ENCODE measurements at places on chromosomes 1 and 21. TPM values are rescaled to one million over a fixed set of nuclear protein-coding genes. Genes with fewer than 3 reads are reported as not detected.
A peak's percentile ranks its signal among the peaks of the same experiment; 100 is the strongest.

MRAP gene
- not detected for total RNA-seq

NHLH1 gene
- total RNA-seq, result 0.26 TPM

WDR26 gene
- 88.9 TPM for total RNA-seq

WDR3 gene
- total RNA-seq, result 27.5 TPM

ENAH gene
- total RNA-seq, result 167 TPM

LAPTM5 gene
- 5.0 TPM for total RNA-seq

NHLH2 gene
- not detected for total RNA-seq

LCK gene
- total RNA-seq, result 2.6 TPM

PPM1J gene
- total RNA-seq, result 6.0 TPM

OVAAL gene
- total RNA-seq, result not detected

TMEM81 gene
- total RNA-seq, result 5.4 TPM

MAP3K21 gene
- 18.3 TPM for total RNA-seq

MNDA gene
- not detected for total RNA-seq

- peaks cover 25% of the 10 kb centered on the region for H3K4me1 ChIP-seq
- no peak overlapping the region for H3K4me3 ChIP-seq
- no peak for DNase-seq
- no peak overlapping the region for H3K27ac ChIP-seq
Observed at GRCh38 chr1:61318319-61319125, 236.2 kb downstream of the NFIA start.

GRCh38 chr1:31502926-31503511, 73.3 kb upstream of the TINAGL1 start:
- H3K36me3 ChIP-seq, result no peaks in the 10 kb centered on the region
- no peak for DNase-seq
- no peak overlapping the region for H3K27ac ChIP-seq
- no peak overlapping the region for H3K4me3 ChIP-seq
- H3K4me1 ChIP-seq, result no peaks in the 10 kb centered on the region

GRCh38 chr1:2866422-2867086, 65.1 kb upstream of the TTC34 start:
- peaks cover 99% of the 10 kb centered on the region for H3K27me3 ChIP-seq
- no peak overlapping the region for H3K4me3 ChIP-seq
- H3K36me3 ChIP-seq, result no peaks in the 10 kb centered on the region
- no peaks in the 10 kb centered on the region for H3K4me1 ChIP-seq
- DNase-seq, result no peak

DNA sequence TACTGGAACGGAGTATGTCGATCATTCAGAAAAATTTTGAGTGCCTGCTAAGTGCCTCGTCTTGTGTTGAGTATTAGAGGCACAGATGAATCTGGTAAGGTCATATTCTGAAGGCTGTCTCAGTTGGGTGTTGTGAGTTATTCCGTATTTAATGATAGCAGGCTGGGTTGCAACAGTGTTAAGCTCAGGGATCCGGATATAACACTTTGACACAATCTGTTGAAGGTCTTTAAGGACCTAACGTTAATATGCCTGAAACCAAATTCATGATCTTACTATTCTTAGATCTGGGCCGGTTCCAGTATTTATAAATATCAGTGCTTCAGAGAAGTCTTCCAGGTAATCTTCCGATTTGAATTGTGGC, 555 bp downstream of the PRPF38A start:
- H3K27me3 ChIP-seq, result no peaks in the 10 kb centered on the region
- peaks cover 17% of the 10 kb centered on the region for H3K36me3 ChIP-seq
- peaks cover 22% of the 10 kb centered on the region for H3K4me1 ChIP-seq
- peak overlapping the region; percentile 78 for H3K4me3 ChIP-seq
- no peak for DNase-seq

- no peaks in the 10 kb centered on the region for H3K4me1 ChIP-seq
- no peaks in the 10 kb centered on the region for H3K36me3 ChIP-seq
- no peak for DNase-seq
- H3K27ac ChIP-seq, result no peak overlapping the region
- H3K4me3 ChIP-seq, result no peak overlapping the region
- H3K27me3 ChIP-seq, result no peaks in the 10 kb centered on the region
Observed at GRCh38 chr1:22903113-22903512, 69.6 kb downstream of the LACTBL1 start.

- no peaks in the 10 kb centered on the region for H3K27me3 ChIP-seq
- H3K4me3 ChIP-seq, result no peak overlapping the region
- no peak for DNase-seq
- H3K27ac ChIP-seq, result peak overlapping the region; percentile 54
- no peaks in the 10 kb centered on the region for H3K36me3 ChIP-seq
Observed at GRCh38 chr1:55466921-55467320, 251.8 kb upstream of the USP24 start.

DNA sequence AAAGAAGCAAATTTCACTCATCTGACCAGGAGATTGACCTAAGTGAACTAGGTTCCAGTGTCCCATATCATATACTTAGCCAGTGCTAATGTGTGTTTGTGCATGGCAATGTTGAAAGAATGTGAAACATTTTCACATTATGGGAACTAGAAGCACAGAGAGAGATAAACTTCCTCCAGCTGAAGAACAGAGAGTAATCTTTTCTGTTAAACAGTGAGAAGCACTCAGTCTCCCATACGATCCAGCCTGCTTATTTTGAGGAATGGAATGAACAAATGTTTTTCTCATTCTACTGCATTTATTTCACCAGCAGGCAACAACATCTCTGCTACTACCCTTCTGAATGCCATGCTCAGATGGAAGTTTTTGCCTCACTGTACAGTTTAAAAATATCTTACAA, 170.5 kb downstream of the TTLL7 start:
- H3K4me3 ChIP-seq, result no peak overlapping the region
- DNase-seq, result no peak
- H3K4me1 ChIP-seq, result no peaks in the 10 kb centered on the region
- no peaks in the 10 kb centered on the region for H3K36me3 ChIP-seq
- H3K27me3 ChIP-seq, result no peaks in the 10 kb centered on the region

GRCh38 chr1:109802136-109802900, 38.6 kb upstream of the EPS8L3 start:
- DNase-seq, result no peak
- no peak overlapping the region for H3K4me3 ChIP-seq
- no peaks in the 10 kb centered on the region for H3K27me3 ChIP-seq
- no peak overlapping the region for H3K27ac ChIP-seq
- 0 out of 2 replicates have a peak, but pooled peaks cover 8% of the 10 kb centered on the region for H3K4me1 ChIP-seq

GRCh38 chr1:205583461-205584130, 48.2 kb downstream of the ELK4 start:
- no peak overlapping the region for H3K4me3 ChIP-seq
- H3K36me3 ChIP-seq, result no peaks in the 10 kb centered on the region
- no peak for DNase-seq
- no peaks in the 10 kb centered on the region for H3K27me3 ChIP-seq
- H3K27ac ChIP-seq, result no peak overlapping the region
- H3K4me1 ChIP-seq, result peaks cover 49% of the 10 kb centered on the region

DNA sequence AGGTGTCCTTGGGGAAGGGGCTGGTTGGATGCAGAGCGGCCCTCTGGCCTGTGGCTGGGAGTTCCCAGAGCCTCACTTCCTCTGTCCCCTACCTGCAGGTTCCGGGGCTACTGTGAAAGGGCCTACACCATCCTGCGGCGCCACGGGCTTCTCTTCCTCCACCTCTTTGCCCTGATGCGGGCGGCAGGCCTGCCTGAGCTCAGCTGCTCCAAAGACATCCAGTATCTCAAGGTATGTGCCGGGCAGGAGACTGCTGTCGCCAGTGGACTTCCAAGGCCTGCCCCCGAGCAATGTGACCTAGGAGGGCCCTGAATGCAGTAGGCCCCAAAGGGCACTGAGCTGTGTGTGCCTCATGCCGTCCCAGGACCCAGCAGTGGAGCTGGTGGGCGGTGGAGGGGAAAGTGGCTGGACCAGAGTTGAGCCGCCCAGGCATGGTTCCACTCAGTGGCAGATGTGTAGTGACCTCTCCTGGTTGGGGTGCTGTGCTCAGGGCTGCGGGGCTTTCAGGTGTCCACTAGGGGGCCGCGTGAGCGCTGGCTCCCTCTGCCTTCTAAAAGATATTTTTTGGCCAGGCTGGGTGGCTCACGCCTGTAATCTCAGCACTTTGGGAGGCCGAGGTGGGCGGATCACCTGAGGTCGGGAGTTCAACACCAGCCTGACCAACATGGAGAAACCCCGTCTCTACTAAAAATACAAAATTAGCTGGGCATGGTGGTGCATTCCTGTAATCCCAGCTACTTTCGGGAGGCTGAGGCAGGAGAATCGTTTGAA, 73.4 kb downstream of the PIK3CD start:
- H3K4me3 ChIP-seq, result no peak overlapping the region
- DNase-seq, result peak; percentile 65
- H3K36me3 ChIP-seq, result no peaks in the 10 kb centered on the region
- no peak overlapping the region for H3K27ac ChIP-seq
- no peaks in the 10 kb centered on the region for H3K4me1 ChIP-seq

GRCh38 chr1:12799730-12800129, 8.5 kb downstream of the PRAMEF1 start:
- no peaks in the 10 kb centered on the region for H3K4me1 ChIP-seq
- no peaks in the 10 kb centered on the region for H3K36me3 ChIP-seq
- no peaks in the 10 kb centered on the region for H3K27me3 ChIP-seq
- H3K27ac ChIP-seq, result no peak overlapping the region
- H3K4me3 ChIP-seq, result no peak overlapping the region

GRCh38 chr1:60950224-60951063, 131.9 kb upstream of the NFIA start:
- H3K27me3 ChIP-seq, result no peaks in the 10 kb centered on the region
- H3K4me3 ChIP-seq, result no peak overlapping the region
- no peak overlapping the region for H3K27ac ChIP-seq
- H3K36me3 ChIP-seq, result no peaks in the 10 kb centered on the region

DNA sequence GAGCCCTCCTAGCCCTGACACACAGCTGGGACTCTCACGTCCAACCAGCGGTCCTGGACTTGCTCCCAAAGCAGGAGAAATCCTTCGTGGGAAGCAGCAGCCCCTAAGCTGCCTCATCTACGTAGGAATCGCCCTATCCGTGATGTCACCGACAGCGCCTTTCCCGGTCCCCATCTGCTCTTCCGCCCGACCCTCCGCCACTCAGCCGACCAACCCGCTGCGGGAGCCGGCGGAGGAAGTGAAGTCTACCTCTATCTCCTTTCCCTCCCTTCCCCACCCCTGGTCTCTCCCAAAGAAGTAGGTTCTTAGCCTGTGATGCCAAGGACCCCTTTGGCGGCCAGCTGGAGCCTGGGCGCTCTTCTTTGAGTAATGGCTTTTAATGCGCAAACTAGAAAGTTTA, 272.1 kb downstream of the FAM72C start:
- no peaks in the 10 kb centered on the region for H3K27me3 ChIP-seq
- no peak overlapping the region for H3K4me3 ChIP-seq
- no peak overlapping the region for H3K27ac ChIP-seq
- DNase-seq, result no peak
- H3K36me3 ChIP-seq, result no peaks in the 10 kb centered on the region

DNA sequence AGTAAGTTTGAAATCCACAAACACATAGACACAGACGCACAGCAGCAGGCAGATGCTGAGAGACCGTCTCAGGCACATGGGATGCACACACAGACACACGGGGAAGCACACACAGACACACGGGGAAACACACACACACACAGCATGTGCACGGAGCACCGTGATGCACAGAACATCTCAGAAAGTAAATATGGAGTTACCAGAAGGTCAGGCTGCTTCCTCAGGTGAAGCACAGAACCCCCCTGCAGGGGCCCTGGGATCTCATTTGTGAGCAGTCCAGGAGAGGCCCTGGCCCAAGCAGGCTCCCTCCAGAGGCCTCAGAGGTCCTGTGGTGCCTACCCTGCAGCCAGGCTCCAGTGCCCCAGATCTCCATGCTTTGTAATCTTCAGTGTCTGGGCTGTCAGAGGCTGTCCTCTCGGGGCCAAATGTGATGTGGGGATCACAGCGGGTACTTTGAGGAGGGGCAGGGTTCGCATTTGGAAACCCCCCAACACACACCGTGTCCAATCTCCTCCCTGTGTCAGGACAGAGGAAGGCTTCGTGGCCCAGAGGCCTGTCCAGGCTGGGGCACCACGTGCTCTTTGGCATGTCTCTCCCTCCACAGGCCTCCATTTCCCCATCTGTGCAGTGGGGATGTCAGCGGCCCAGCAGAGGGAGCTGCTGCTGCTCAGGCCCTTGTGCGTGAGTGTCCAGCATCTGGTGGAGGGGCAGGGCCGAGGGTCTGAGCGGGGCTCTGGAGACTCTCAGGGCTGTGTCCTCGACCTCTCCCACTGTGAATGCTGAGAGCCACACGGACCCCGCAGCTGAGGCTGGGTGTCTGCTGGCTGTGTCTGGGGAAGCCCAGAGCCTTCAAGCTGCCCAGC, 23.0 kb upstream of the PRSS38 start:
- no peaks in the 10 kb centered on the region for H3K36me3 ChIP-seq
- H3K4me3 ChIP-seq, result no peak overlapping the region
- peaks cover under 1% of the 10 kb centered on the region for H3K4me1 ChIP-seq

- no peak overlapping the region for H3K27ac ChIP-seq
- no peaks in the 10 kb centered on the region for H3K4me1 ChIP-seq
- no peaks in the 10 kb centered on the region for H3K36me3 ChIP-seq
- no peaks in the 10 kb centered on the region for H3K27me3 ChIP-seq
- DNase-seq, result no peak
Observed at GRCh38 chr1:59952065-59952464, 25.5 kb upstream of the CYP2J2 start.

DNA sequence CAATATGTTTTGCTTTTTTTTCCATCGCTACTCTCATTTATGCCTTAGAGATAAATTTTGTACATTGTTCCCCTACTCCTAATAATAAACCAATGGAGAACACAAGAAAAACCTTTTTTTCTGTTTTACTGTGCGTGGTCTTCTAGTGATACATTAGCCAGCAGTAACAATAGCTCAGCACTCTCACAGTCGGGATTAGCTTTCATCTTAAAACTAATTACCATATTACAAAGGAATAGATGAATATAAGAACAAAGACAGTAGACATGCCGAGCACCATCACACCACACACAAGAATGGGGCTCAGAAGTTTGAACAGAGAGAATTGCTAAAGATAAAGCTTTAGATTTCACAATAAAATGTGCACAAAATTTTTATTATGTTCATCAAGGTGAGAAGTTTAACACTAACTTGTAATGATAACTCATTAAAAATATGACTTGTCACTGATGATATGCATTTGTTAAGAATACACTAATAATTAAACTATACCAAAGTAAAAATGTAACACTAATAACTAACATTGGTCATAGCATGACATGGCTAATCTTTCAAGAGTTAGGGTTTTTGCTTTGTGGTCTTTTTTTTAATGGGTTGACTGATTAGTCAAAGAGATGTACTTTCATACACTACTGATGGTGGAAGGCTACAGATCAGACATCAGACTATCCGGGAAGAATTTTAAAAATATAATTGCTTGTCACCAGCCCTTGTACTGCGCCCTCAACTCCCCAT, 61.8 kb downstream of the EXTL2 start:
- DNase-seq, result no peak
- no peaks in the 10 kb centered on the region for H3K27me3 ChIP-seq
- H3K4me3 ChIP-seq, result no peak overlapping the region
- H3K36me3 ChIP-seq, result no peaks in the 10 kb centered on the region
- H3K4me1 ChIP-seq, result no peaks in the 10 kb centered on the region

GRCh38 chr1:159835862-159836525, 9.3 kb downstream of the SLAMF8 start:
- H3K4me1 ChIP-seq, result peaks cover 20% of the 10 kb centered on the region
- no peak for DNase-seq
- no peak overlapping the region for H3K4me3 ChIP-seq

- DNase-seq, result no peak
- H3K36me3 ChIP-seq, result no peaks in the 10 kb centered on the region
- no peak overlapping the region for H3K27ac ChIP-seq
- peaks cover 48% of the 10 kb centered on the region for H3K4me1 ChIP-seq
Observed at GRCh38 chr1:183063349-183063748, 40.1 kb downstream of the LAMC1 start.

GRCh38 chr1:26234644-26235370, 807 bp downstream of the CEP85 start:
- peaks cover 10% of the 10 kb centered on the region for H3K36me3 ChIP-seq
- DNase-seq, result no peak
- peak overlapping the region; percentile 84 for H3K4me3 ChIP-seq
- H3K4me1 ChIP-seq, result peaks cover 31% of the 10 kb centered on the region
- 0 out of 2 replicates have a peak overlapping the region, but pooled peaks have one; percentile 16 for H3K27ac ChIP-seq
